ENCODE measurements at places on chromosomes 16 and 17.

- DNase-seq = no peak
Measured at GRCh38 chr16:77856438-77857160, 68.2 kb downstream of the VAT1L start.

- no peak for DNase-seq
Measured at GRCh38 chr17:67558740-67559380, 158.9 kb upstream of the NOL11 start.

DNA sequence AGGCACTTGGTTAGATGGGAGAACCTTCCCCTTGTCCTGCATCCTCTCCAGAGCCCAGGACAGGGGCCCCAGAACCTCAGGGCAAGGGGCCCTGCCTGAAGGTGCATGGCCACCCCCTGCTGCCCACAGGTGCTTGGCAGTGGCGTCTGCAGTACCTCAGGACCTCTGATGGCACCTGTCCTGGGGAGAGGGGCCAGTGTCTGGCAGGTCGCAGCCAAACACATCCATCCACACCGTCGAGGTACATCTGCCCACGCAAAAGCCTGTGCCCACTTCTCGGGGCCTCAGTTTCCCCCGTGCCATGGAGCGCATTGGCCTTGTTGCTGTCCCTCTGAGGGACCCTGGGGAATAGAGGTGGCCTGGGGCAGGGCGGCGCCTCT, 9.3 kb downstream of the MAP2K3 start:
- DNase-seq = no peak

GRCh38 chr16:17776888-17777287, 306.1 kb upstream of the XYLT1 start:
- no peak for DNase-seq

DNA sequence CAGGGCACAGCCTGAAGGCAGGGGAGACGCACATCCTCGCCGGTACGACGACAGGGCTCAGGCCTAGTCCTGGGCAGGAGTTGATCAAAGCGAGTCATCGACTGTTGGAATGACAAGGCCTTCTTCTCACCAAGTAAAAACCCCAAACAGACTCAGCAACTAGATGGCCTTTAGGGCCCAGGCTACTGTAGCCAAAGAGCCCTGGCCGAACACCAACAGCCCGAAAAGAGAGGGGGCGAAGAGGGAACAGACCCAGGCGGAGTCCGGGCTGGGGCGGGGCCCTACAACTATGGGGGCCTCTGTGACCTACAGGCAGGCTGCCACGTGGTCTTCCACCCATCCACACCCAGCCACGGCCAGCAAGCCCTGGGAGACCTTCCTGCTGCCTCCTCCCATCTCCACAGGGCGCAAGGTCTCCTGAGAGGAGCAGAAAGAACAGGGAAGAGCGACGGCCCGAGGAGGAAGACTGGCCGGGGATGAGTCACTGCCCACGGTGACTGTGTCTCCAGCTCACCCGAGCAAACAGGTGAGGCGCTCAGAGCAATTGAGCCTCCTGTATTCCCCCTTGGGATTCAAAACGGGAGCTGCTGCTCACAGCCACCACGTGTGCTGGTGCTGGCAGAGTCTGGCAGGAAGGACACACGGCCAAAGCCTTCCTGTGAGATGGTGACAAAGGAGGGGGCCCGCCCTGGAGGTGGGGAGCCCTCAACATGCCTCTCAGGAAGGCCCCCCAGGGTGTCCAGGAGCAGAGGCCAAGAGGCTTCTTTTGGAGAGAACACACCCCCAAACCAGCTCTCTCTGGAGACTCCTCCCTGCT, 17.7 kb downstream of the SLC16A3 start:
- DNase-seq = no peak

- no peak for DNase-seq
Measured at GRCh38 chr16:83581082-83581481, 226.7 kb upstream of the HSBP1 start.

DNA sequence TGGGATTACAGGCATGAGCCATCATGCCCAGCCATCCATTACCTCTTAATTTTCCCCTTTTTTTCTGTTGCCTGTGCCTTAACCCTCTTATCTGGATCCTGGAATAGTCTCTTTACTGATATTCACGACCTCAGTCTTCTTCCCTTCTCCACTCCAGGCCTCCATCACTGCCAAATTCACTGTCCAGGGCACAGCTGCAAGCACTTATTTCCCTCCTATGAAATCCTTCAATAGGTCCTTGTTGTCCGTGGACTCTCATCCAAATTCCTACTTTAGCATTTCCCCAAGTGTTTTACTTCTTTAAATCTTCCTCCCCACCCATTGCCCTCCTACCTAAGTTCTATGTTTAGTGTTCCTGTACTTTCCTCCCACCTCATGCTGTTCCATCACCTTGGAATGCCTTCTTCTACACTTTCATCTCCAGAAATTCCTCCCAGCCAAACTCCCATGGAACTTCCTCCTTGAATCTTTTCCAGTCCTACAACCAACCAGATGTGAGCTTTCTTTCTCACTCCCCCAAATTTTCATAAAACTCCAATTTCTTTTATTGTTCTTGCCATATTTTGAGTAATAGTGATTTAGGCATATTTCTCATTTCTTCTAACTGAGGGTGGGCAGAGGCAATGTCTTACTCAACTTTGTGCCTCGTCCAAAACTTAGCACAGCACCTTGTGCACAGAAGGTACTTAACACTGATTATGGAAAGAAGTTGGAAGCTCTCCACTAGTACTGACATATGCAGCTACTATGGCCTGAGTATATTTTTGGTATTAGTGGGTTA, 35.3 kb downstream of the FAM20A start:
- no peak for DNase-seq

DNA sequence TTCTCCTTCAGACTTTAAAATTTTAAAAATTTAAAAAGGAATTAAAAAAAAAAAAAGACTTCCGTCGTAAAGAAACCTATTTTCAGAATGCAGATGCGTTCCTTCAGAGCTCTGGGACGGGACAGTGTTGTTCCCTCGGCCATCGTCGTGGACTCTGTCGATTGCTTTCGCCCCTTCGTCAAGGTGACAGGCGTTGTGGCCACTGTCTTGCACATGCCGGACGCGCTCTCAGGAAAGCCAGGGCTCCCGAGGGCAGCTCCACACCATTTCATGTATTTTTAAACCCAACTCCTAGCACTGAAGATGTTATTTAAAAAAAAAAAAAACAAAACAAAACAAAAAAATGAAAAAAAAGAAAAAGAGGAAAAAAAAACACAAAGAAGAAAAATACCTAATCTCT, 22.3 kb downstream of the TMC6 start:
- no peak for DNase-seq

GRCh38 chr16:48911700-48912099, 301.7 kb upstream of the N4BP1 start:
- DNase-seq = no peak

- DNase-seq = no peak
Measured at GRCh38 chr16:53912155-53912554, 208.2 kb downstream of the FTO start.

- DNase-seq = no peak
Measured at GRCh38 chr16:22710326-22710725, 103.6 kb upstream of the HS3ST2 start.

GRCh38 chr17:16991349-16992009, 19.6 kb upstream of the TNFRSF13B start:
- peak; percentile 78 for DNase-seq

GRCh38 chr17:3213587-3213986, 6.1 kb downstream of the OR1A1 start:
- DNase-seq = no peak

DNA sequence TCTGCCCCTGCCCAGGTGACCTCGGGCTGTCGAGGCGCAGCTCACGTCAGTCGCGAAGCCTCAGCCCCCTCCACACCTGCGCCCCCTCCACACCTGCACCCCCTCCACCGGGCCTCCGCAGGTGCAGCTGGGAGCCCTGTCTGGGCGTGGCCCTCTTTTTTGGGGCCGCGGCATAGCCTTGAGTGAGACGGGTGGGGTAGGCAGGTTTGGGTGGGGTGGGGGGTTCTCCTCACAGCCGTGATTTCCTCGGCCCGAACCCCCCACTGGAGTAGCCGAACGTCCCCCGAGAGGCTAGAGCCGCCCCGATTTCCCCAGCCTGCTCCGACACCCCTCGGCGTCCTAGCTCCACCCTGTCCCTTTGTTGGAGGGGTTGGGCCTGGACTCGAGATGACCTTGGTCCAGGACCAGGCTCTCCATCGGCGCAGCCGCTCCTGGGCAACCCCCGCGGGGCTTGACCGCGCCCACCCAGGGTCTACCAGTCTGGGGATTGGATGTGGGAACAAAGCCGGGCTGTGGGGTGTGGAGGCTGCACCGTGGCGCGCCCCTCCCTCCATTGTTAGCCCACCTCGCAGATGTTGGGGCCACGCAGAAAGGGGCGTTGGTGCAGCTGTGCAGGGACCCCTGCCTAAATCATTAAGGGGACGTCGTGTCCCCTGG, 626 bp downstream of the TUBB3 start:
- DNase-seq = no peak

GRCh38 chr16:6645768-6646568, 686.7 kb upstream of the RBFOX1 start:
- no peak for DNase-seq

- DNase-seq = no peak
Measured at GRCh38 chr17:74524653-74525464, 6.4 kb downstream of the CD300LB start.

GRCh38 chr17:39863918-39864746, at the start of gene IKZF3:
IKZF3 (minus strand) TSS chr17:39864312; CDS start chr17:39864126, 186 bp downstream.
- DNase-seq = peak; percentile 55

DNA sequence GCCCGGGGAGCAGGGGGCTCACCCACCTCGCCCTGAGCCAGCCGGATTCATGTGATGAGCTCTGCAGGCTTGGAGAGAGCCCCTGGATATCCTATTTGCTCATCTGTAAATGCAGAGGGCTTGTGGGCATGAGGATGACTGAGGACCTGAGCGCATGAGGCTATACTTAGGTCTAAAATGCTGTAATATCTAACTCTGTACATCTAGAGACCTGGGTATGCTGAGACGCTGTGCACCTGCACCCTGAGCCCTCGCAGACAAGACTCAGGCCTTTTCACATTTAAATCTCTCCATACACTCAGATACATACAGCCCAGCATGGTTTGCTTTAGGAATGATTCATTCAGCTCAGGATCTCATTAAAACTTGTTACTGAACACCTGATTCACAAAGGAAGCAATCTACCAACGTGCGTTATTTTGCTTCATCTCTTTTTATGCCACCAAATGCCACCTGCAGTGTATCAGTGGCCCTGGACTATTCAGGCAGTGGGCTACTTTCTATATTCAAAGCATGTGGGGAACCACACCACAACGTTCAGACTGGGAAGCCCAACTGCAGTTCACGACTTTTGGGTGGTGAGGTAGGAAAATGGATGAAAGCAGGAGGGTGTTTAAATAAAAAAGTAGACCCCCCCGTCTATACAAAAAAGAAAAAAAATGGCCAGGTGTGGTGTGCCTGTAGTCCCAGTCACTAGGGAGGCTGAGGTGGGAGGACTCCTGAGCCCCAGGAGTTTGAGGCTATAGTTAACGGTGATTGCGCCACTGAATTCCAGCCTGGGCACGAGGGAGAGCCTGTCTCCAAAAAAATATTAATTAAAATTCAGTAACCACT, 12.0 kb downstream of the USP7 start:
- DNase-seq = no peak

- DNase-seq = no peak
Measured at GRCh38 chr17:11999696-12000095, 2.4 kb upstream of the ZNF18 start.

DNA sequence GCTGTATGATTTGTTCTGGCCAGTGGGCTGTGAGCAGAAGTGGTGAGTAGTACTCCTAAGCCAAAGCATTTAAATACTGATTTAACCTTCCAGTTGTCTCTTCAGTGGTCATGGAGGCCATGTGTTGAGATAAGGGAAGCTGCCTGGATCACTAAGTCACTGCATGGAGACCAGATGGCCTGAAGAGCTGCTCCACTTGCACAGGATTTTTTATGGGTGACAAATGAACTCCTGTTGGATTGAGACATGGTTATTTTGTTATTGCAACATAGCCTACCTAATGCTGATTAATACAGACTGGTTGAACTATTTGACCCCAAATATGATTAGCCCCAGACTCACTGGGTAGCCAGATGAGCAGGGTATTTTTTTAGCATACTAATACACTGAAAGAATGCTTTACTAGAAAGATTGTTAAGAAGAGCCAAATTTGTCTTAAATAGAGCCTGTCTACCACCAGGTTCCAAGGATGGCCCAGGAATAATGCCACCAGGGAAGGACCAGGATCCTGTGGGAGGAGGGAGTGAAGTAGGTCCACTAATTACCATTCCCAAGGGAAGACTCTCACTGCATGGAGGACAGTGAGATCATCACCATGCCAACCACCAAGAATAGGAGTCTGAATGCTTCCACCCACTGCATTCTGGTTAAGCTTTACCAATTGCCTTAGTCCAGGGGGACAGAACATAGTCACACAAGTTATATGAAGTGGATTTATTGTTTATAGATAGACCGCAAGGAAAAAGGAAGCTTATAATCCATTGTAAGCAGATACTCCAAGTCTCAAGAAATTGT, 187.4 kb upstream of the IRX6 start:
- DNase-seq = no peak

- DNase-seq = peak; percentile 45
Measured at GRCh38 chr16:27313422-27314160, at the start of gene IL4R. IL4R (plus strand) TSS chr16:27313974; CDS start chr16:27340204, 26,230 bp downstream.

DNA sequence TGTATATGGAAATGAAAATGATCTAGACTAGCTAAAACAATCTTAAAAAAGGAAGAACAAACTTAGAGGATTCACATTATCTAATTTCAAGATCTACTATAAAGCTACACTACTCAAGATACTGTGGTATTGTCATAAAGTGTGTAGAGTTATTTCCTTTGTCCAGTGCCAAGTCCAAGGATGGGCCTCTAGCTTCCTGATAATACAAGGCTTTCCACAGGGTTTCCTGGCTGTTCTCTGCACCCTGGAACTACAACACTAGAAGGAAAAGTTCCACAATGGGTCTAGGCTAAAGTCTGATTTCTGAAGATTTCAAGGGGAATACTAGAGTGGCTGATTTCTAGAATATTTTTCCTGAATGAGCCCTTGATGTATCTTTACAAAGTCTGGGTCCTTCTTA, 34.2 kb downstream of the TBC1D3B start:
- no peak for DNase-seq

Data from activated T-cell treated with anti-CD3 and anti-CD28 coated beads for 4 hours (primary cell).